ENCODE measurements at places on chromosomes 4 and X.
A peak's percentile ranks its signal among the peaks of the same experiment; 100 is the strongest.

DNA sequence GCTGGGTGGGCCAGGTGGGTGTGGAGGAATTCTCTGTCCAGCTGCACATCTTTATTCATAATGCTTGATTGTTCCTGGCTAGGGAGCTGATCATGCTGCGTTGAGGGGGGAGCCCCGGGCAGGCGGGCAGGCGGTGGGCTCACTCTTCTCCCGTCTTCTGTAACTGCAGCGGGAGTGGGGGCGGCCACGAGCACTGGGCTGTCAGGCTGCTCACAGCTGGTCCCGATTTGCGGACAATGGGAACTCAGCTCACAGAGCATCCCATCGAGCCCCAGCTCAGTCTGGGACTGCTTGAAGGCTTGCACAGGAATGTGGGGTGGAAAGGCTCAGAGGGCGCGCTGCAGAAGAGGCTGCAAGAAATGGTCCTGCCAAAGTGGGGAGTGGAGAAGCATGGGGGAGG is 63.8 kb downstream of the EFNB1 start:
- DNase-seq, result no peak

DNA sequence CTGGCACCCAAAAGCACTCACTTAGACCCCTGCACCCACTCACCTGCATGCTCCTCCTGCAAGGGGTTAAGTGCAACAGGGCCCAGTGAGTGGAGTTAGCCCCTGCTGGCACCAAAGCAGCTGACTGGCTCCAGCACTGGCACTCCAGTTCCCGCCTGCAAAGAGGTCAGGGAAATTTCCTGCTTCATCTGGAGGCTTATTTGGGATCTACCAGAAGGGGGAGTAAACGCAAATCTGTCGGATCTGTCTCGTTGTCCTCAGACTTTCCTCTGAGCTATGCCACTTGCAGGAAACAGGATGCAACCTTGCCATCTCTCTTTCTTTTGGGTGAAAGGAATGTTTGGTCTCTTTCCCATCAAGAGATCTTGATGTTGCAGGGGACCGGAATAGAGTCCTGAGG is 435.6 kb downstream of the PCDH10 start:
- DNase-seq, result no peak

DNA sequence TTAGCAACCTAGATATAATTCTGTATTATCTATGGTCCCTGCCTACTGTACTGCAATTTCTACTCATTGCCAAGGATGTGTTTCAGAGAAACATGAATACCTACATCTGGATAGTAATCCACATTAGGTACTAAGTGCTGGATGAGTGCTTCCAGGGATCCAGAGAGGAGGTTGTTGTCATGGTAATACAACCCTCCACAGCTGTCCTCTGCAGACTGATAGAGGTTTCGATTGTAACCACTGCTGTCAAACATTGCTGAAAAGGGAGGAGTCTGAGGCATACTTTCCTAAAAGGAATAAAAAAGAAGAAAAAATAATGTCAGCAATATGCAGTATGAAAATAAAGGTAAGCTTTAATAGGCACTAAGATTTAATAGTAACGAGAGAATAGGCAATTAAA is 12.5 kb downstream of the RASGEF1B start:
- DNase-seq, result no peak

- DNase-seq, result peak; percentile 53
These were observed 324.4 kb downstream of the FAT4 start for GRCh38 chr4:125639182-125639621.

DNA sequence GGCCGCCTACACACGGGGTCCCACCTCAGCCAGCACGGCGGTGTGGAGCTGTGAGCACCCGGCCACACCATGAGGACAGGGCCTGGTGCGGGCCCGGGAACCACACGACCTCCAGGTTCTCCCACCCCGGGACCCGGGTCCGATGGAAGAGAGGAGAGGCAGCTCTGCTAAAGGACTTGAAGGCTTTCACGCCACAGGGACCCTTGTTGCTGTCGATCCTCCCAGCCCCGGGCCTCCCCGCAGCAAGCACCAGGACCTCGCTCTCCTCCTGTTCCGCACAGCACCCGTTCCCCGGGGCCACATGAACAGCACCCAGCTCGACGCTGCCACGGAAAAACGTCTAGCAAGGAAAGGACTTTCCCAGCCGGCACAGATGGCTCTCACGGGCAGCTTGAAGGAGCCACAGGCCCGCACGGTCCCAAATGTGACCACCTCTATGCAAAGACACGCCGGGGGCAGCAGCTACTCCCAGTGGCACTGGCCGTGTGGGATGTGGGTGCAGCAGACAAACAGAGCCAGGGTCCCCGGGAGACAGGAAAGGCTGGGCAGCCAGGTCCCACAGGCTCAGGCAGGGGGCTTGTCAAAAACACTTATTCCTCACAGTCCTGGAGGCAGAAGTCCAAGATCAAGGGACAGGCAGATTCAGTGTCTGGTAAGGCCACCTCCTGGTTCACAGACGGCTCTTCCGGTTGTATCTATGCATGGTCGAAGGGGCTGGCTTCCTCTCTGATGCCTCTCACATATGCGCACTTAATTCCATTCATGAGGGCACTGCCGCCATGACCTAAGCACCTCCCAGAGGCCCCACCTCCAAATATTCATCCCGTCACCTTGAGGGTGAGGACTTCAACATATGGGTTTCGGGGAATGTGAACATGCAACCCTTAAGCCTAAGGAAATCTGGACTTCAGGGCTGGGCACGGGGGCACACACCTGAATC is 24.7 kb downstream of the FAM53A start:
- DNase-seq, result no peak

DNA sequence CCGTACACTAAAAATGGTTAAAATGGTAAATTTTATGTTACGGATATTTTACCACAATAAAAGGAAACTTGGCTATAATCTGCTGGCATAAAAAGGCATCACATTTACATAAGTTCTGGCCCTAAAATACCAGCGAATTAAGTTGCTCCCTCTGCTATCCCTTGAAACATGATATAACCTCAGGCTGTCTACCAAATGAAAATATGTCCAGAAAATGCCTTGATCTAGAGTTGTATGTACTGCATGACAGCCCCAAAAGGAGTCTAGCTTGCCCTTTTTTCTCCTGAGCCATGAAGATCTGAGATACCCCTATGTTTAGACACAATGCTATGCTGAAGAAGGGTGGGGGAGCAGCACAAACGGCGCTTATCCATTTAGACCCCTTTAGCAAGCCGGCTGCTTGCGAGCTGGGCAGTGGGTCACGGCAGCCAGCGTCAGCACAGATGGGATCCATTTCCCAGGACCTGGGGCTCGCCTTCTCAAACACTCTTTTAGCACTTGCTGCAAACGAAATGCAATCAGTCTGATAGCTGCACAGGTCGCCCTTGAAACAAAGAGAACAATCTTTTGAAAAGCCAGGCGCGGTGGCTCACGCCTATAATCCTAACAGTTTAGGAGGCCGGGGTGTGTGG is 77.0 kb downstream of the AFAP1 start:
- DNase-seq, result no peak

DNA sequence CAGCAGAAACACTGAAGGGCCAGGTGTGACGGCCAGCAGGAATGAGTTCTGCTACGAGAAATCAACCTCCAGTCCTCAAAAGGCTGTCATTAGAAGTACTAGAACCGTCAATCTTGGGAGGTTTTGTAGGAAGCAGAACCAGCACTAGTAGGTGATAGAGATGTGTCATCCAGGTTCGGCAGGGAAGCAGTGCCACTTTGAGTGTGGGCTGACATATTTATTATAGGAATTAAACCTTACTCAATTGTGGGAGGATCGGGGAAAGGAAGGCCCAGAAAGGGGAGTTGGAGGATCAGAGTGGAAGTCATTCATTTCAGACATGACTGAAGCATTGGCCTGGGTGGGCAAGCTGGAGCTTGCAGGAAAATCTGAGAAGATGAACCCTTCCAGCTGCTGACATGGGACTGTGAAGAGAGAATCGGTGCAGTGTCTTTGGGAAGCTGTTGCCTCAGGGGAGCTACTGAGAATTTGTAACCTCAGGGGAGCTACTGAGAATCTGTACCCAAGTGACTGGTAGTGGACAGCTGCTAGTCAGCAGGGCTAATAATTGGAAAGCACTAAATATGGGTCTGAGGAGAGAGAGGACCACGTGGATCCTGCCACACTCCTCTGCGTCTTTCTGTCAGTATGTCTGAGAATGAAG is 177.4 kb downstream of the SPRY1 start:
- no peak for DNase-seq

GRCh38 chr4:153345012-153345981 is 809 bp downstream of the MND1 start:
- peak; percentile 69 for DNase-seq

DNA sequence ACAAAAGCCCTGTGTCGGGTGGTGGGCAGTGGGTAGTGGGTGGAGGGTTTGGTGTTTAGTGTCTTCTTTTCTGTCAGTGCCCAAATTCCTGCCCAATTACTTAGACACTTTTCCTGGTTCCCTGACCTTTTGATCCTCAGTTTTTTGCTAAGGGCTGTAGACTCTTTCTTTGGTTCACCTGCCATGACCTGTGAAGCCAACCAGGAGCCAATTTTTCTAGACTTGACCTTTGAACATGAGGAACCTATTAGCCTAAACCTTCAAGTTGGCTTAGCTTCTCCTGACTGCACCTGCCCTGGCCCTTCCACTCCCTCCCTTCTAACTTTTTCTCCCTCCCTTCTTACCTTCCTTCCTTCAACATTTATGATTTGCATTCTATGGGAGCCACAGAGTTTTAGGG is 94.5 kb downstream of the MID1IP1 start:
- no peak for DNase-seq

- DNase-seq, result no peak
These were observed 25.6 kb upstream of the CRMP1 start for GRCh38 chr4:5918331-5918985.

GRCh38 chr4:142475663-142476062 is 370.4 kb downstream of the INPP4B start:
- no peak for DNase-seq
